ENCODE measurements at places on chromosomes 2 and 18. TPM values are rescaled to one million over a fixed set of nuclear protein-coding genes. Genes with fewer than 3 reads are reported as not detected.

PRSS56 gene
- not detected for polyA plus RNA-seq

PLGLB1 gene
- not detected for polyA plus RNA-seq

C1QL2 gene
- polyA plus RNA-seq = not detected

FIGLA gene
- not detected for polyA plus RNA-seq

TNFAIP6 gene
- 0.73 TPM for polyA plus RNA-seq
